ENCODE measurements at places on chromosomes 7 and 10.

GRCh38 chr7:77674878-77675277, 21.4 kb upstream of the RSBN1L start:
- DNase-seq = peak; percentile 87

DNA sequence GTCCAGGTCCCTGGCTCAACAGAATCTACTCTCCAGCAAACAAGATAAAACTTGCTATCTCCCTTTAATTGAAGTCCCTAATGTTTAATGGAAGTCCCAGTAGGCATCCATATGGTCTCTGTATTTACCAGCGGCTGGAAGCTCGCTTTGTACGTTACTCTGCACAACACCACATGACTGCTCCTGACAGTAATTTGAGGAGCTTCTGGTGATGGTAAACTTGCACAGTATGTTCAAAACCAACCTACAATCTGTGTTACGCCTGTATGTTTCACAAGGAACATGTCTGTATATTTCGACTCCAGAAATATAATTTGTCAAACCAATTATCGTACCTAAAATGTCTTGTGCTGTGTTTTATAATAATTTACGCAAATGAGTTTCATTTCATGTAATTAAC, 4.4 kb upstream of the TECPR1 start:
- DNase-seq = no peak

DNA sequence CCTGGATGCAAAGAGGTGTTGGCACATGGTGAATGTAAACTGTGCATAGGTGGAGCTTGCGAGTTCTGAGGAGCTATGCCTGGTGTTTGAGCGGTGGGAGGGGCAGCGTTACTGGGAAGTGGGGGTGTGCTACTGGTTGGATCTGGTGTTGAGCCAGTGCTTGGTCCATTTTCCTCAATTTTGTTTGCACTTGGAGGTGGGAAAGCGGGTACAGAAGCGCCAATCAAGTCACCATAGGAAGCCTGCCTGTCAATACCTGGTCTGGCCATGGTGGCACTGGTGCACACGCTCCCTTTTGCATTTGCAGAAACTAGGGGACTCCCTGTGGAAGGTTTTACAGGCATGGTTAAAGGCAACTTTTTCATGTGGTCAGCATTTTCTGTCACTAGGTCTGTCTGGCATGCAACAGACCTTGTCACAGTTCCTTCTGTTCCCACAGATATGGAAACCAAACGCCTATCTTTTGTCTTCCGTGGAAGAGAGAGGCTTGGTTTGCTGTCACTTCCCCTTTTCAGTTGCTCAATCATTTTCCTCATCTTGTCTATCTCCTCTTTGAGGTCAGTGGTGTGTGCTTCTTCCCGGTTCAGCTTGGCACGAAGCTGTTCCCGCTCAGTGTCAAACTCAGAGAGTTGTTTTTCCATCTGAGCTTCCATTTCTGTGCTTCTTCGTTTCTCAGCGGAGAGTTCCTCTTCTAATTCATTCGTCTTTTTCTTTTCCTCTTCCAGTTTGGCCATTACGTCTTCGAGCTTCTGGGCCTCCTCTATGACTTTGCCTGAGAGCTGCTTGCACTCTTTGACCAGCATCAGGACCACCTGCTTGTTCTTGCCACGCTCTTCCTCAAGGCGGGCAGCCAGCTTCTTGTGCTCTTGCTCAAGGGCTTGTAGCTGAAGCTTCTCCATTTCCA, 81.1 kb downstream of the CTTNBP2 start:
- DNase-seq = no peak

GRCh38 chr7:48170506-48170905, 752 bp upstream of the ABCA13 start:
- no peak for DNase-seq

- no peak for DNase-seq
Measured at GRCh38 chr7:83876593-83876992, 227.7 kb upstream of the SEMA3E start.

GRCh38 chr10:101720606-101721230, 25.7 kb upstream of the FBXW4 start:
- no peak for DNase-seq
